Activated CD4-positive, CD25-positive, alpha-beta regulatory T cell treated with anti-CD3 and anti-CD28 coated beads, Interleukin-2, amount 50 U/mL, for 24 hours (primary cell): ENCODE measurements at places on chromosomes 4 and X.
A peak's percentile ranks its signal among the peaks of the same experiment; 100 is the strongest.

- ATAC-seq: no peak
Measured at GRCh38 chr4:53015681-53016080, 153.6 kb downstream of the RASL11B start.

DNA sequence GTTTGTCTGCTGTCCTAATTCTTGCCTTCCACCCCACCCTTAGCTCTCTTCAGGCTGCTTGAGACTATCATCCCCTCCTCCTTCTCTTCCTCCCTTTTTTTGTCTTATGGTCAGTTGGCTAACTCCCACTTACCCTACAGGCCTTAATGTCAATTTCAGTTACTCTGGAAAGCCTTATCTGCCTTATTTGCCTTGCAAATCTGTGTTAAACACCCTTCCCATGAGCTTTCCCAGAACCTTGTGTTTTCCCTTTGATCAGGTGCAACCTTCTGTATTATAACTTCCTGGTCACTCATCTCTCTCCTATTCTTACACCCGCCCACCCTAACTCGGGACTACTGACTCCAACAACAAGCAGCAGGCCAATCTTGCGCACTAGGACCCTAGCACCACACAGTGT is 74.8 kb downstream of the COX18 start:
- ATAC-seq: no peak

DNA sequence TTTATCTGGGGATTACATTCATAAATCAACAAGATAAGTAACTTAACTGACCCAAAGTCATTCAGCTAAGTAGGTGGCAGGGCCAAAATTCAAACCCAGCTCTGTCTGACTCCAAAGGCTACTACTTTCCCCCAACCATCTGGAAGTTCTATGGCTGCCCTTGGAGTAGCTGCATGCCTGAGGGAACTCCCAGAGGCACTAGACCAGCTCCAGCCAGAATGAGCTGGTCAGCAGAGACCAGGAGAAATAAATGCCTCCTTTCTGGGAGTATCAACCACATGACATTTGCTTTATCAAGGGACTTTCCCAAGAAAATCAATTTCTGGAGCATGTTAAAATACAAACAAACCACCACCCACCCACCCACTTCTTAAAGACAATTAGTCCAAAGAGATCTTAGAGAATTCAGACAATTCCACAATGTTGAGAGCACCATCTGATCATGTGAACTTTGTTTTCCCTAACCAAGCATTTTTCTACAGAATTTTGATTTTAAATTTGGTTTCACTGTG is 180.5 kb downstream of the EFHC2 start:
- ATAC-seq: no peak

- ATAC-seq: peak; percentile 93
Measured at GRCh38 chrX:11792461-11793421, 34.7 kb downstream of the MSL3 start.

- ATAC-seq: no peak
Measured at GRCh38 chr4:64248186-64248585, 161.1 kb downstream of the TECRL start.

- no peak for ATAC-seq
Measured at GRCh38 chr4:87281603-87282002, 41.1 kb downstream of the HSD17B13 start.

DNA sequence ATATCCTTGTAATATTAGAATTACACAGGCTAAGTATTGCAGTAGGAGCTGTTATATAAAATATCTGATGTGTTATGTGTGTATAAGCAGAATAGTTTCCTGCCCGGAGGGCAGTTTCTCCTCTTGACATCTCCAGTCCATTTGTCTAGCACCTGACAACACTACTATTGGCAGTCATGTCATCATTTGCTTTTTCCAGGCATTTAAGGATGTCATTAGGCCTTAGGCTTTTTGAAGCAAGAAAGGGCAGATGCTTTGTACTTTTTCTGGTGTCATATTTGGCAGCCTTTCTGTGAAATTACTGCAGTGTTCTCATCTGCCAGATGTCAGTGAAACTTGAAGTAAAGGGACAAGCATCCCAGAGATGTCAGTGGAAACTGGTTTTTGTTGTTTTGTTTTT is 2017.6 kb upstream of the IGFBP7 start:
- ATAC-seq: no peak

DNA sequence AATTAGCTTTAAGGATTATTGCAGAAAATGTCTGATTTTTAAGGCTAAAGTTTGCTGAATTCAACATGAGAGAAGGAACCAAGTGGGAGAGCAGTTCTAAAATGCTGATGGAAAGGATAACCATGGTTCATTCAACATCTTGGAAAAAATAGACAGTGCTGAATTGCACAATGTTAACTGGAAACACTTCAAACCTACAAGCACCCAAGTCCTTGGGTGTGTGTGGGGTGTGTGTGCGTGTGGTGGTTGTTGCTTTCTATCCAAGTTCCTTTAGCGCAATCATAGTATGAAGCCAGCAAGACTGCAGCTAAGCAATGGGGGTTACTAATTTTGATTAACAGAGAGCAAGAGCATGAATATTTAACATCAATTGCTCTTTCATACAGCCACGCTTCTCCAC is 29.3 kb upstream of the SCOC start:
- no peak for ATAC-seq

DNA sequence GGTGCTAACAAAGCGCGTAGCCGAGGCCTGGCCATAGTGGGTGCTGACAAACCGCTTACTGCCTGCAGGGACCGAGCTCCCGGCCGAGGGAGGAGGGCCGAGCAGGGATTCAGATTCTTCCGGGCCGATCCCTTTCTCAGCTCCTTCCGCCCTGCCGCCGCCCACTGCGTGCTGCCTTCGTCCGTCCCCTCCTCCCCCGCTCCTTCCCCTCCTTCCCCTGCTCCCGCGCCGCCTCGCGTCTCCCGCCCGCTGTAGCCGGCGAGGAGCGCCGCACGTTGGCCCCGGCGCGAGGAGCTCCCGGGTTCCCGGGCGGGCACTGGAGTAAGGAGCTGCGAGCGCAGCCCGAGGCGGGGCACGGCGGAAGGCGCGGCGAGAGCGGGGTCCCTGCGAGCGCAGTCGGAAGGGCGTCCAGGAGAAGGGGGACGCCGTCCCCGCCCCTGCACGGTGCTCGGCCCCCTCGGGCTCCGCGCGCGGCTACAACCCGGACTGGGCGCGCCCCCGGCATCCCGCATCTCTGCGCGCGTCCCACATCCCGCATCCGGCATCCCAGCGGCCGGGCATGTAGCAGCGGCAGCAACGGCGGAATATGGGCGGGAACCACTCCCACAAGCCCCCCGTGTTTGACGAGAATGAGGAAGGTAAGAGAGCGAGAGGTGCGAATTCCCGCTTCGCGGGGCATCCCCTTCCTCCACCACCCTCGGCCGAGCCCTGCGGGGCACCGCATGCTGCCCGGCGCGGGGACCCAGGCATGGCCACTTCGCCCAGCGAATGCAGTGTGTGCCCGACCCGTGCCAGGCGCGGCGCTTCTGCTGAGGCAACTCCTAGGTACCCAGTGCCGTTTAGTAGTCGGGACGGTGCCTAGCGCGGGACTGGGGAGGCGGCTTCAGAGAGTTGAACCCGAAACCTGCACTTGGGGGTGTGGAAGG is at the start of gene STK32B:
Gene STK32B (plus strand): TSS at position 203 of the 926 bp plus-strand sequence.
- no peak for ATAC-seq

DNA sequence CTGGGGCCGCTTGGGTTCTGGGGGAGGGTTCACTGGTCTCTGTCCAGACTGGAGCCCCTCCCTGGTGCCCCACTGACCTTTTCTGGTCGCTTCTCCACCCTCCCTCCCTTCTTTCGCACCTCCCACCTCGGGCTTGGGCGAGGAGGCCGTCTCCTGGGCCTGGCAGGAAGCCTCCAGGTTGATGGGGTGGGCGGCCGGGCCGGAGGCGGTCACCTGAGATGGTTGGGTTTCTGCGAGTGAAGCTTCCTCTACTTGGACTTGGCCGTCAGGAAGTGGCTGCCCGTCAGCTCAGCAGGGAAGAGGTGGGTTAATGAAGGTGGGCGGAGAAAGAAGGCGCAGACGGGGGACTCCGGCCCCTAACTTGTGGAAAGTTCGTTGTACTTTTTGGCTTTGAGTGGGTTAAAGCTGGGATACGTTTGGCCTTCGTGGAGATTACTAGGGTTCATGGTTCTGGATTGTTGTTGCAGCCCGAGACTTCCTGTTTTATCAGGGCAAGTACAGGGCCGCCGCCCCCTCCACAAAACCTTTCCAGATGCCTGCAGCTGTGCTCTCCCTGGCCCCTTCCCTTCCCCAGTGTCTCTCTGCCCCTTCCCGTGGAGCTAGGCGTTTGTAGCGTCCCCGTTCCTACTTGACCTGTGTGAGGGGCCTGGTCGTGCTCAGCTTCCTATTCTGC is 1.2 kb downstream of the AKAP17A start:
- ATAC-seq: peak; percentile 14

- no peak for ATAC-seq
Measured at GRCh38 chrX:2689773-2690666, 1.1 kb upstream of the CD99 start.

- peak; percentile 17 for ATAC-seq
Measured at GRCh38 chrX:17987783-17988182, 126.7 kb upstream of the RAI2 start.

DNA sequence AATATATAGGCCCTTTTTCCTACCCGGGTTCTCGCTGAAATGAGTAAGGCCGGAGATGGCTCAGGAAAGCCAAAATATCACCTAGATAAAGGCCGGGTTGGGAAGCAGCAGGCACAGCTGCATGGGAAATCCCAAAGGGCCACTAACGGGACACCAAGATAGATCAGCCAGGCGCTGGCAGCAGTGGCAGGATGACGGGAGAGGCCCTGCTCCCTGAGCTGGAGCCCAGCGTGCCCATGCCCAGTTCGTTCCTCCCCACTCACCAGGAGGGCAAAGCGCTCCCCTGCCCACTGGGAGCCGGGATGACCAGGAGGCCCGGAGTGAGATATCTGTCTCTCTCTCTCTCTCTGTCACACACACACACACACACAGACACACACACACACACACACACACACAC is 109.8 kb downstream of the DCTD start:
- ATAC-seq: no peak
